Eye (tissue), 1 donor: ENCODE measurements at places on chromosomes 3 and 15.

- DNase-seq: peak; percentile 31
Observed at GRCh38 chr3:104992676-104993075, 374.0 kb upstream of the ALCAM start.

DNA sequence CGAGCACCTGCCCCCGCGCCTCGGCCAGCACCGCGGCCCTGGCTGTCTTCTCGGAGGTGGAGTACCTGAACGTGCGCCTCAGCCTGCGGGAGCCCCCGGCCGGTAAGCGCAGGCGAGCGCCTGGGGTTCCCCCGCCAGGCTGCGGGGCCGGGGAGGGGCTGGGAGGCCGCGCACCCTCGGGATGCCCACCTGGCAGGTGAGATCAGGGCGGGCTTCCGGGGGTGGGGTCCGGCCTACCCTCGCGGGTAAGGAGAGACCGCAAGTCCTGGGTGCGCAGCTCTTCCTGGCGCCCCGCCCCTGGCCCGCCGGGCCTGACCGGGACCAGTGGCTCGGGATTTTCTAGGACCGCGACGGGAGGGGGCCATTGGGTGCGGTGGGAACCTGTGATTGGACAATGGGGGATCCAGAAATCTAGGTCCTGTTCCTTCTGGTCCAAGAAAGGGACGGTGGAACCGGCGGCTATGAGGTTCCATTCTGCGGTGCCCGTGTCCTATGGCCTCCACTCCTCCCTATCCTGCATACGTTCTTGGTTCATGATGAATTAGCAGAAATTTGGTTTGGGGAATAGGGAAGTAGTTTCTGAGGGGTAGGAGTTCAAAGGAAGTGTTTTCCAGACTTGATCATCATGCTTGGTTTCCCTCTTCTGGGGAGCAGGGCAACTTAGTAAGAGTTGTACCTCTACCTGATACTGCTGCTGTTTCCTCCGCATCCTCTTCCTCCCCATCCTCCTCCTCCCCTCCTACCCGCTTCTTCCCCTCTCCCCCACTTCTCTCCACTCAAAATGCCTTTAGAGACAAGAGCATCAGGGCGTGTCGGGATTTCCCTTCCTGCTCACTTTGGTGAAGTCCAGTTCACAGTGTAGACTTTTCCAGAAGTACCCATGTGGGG is 808 bp downstream of the ARRDC4 start:
- DNase-seq: peak; percentile 43

- no peak for DNase-seq
Observed at GRCh38 chr3:156987946-156988345, 161.8 kb downstream of the LEKR1 start.

GRCh38 chr3:127158614-127159229 is 34.2 kb upstream of the PRR23E start:
- peak; percentile 85 for DNase-seq

GRCh38 chr3:63993653-63994079 is 29.6 kb downstream of the PSMD6 start:
- peak; percentile 90 for DNase-seq

DNA sequence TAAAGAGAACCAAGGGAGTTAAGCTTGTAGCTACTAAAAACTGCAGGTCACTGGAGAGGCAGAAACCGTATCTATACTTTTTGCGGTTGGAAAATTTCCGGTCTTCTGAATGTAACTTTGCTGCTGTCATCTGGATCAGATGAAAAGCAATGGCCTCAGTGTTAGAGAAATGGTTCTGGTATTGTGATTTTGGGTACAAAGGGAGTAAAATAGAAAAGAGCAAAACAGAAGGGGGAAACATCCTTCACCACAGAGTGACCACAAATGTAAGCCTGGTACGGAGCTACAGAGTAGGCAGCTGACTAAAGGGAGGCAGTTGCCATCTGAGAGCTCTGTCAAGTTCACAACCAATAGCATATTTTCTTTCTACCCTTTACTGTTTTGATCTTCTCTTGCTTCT is 5.6 kb downstream of the CD96 start:
- DNase-seq: no peak

GRCh38 chr3:148932972-148933371 is 58.4 kb upstream of the GYG1 start:
- DNase-seq: no peak

DNA sequence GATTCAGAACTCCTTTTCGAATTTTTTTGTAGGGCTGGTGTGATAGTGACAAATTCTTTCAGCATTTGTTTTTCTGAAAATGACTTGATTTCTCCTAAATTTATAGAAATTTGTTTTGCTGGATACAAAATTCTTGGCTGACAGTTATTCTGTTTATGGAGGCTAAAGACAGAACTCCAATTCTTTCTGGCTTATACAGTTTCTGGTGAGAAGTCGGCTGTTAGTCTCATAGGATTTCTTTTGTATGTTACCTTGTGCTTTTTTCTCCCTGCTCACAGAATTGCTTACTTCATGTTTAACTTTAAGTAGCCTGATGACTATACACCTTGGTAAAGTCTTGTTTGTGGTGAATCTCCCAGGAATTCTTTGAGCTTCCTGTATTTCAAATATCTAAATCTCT is 1264.6 kb downstream of the NSUN3 start:
- no peak for DNase-seq

DNA sequence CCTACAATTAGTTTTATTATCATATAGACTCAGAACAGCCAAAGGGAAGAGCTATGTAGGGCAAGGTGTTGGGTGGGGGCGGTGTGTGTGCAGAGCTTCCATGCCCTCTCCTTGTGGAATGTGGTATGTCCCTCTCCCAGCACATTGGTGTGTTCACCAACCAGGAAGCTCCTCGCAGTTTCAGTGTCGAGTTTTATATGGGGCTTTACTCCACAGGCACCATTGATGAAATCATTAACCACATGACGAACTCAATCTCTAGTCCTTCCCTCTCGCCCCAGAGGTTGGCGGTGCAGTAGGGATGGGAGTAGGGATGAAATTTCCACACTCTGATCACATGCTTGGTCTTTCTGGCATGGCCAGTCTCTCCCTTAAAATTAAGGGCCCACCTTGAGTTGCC is 13.6 kb upstream of the SRP14 start:
- DNase-seq: no peak

DNA sequence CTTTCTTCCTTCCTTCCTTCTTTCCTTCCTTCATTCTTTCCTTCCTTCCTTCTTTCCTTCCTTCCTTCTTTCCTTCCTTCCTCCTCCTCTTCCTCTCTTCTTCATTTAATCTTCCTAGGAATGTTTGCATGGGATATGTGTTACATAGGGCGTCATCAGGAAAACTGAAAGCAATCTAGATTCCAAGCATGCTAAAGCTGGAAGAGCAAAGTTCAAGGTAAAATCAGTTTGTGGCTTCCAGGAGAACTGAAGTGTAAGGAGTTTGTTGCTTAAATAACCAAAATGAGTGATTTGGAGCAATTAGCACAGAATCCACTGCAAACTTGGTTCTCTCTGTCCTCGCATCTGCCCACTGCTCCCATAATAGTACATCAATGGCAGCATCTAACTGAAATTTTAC is 716.2 kb downstream of the GBE1 start:
- DNase-seq: no peak

GRCh38 chr3:133832802-133833144 is 27.2 kb downstream of the SRPRB start:
- no peak for DNase-seq

- no peak for DNase-seq
Observed at GRCh38 chr15:26870346-26870745, 3.5 kb downstream of the GABRA5 start.

- DNase-seq: peak; percentile 82
Observed at GRCh38 chr15:67063689-67064606, 1.5 kb upstream of the SMAD3 start.

GRCh38 chr15:92745845-92746271 is 90.3 kb upstream of the FAM174B start:
- DNase-seq: no peak

DNA sequence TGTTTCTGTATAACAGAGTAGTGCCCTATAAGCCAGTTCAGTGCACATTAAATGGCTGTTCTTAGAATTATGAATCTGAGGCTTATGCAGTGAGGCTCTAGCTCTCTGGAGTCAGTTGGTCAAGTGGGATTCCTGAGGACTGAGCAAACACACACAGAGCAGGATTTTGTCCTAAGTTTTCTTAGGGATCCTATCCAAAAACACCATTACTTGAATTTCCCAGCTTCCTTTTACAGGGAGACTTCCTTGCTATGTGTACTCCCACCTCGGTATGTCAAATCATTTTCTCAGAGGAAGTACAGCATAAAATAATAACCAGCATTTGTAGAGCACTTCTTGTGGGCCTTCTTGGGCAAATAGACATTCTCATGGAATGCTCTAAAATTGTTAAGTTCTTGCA is 63.1 kb upstream of the GOLGA6B start:
- no peak for DNase-seq

DNA sequence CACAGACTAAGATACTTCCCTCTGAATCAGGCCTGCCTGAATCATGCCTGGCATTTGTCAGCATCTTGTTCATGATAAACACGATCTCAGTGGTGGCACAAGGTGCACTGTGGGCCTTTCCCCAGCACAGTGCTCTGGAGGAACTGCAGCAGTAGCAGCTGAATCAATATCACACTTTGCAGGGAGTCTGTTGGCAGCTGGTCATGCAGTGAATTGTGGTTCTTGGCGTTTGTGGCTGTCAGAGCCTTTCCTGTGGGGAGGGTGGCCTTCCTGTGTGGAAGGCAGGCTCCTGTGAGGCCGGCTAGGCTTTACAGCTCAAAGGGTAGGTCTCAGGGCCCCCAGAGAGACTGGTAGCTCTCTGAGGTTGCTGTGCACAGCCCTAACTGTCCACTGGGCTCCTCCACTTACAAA is 54.4 kb upstream of the TLE3 start:
- DNase-seq: peak; percentile 52

GRCh38 chr3:172591876-172592771 is 68.9 kb upstream of the TNFSF10 start:
- no peak for DNase-seq
